Posterior cingulate gyrus (tissue), 11 donors: ENCODE measurements at places on chromosomes 16 and 17.
A peak's percentile ranks its signal among the peaks of the same experiment; 100 is the strongest.

GRCh38 chr16:78929841-78930240 lies 670.7 kb downstream of the MAF start:
- DNase-seq: no peak

DNA sequence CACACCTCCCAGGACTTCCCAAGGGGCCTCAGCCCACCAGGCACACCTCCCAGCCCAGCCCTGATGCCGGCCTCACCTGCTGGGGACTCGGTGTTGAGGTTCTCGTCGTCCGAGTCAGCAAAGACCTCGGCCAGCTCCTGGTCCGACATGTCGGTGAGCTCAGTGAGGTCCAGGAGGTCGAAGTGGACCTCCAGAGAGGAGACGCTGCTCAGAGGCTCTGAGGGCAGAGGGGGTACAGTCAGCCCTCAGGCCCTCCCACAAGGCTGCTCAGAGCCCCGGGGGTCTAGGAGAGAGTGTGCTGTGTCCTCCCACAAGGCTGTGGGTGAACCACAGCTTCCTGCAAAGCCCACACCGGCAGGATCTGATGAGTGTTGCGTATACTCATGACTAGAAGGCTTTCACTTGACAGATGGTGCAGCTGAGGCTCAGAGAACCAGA lies 10.5 kb downstream of the DBNDD1 start:
- no peak for DNase-seq

DNA sequence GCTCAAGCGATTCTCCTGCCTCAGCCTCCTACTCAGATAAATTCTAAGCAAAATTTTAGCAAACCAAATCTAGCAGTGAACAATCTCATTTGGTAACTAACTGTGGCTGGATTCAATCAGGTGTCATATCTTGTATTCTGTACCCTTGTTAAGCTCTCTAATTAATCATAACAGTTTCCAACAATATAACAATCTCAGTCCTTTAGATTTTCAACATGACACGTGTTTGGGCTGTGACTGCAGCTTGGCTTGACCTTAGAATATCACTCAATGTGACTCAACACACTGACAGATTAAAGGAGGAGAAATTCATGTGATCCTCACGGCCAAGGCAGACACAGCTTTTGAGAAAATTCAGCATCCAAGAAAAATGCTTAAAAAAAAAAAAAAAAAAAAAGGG lies 133.6 kb downstream of the BANP start:
- DNase-seq: no peak

GRCh38 chr17:77196251-77196650 lies 55.5 kb downstream of the SEC14L1 start:
- DNase-seq: no peak

- no peak for DNase-seq
Observed at GRCh38 chr16:82728901-82729300, 102.1 kb downstream of the CDH13 start.

DNA sequence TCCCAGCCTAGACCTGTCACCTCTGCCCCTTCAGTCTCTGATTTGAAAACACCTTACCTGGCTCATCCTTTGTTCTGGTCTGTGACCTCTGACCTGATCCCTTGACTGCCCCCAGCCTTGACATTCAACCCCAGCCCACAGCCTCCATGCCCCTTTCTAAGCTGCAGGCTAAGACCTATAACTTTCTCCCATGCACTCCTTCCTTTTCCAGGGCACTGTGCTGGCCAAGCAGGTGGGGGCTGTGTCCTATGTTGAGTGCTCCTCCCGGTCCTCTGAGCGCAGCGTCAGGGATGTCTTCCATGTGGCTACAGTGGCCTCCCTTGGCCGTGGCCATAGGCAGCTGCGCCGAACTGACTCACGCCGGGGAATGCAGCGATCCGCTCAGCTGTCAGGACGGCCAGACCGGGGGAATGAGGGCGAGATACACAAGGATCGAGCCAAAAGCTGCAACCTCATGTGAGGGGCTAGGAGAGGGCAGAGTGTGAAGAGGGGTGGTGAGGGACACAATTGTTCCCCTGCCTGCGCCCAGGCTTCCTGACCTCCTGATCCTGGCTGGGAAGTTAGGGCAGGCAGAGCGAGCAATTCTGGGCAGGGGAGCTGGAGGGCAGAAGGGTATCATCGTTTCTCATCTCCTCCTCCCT lies 3.3 kb downstream of the RND2 start:
- peak; percentile 72 for DNase-seq

DNA sequence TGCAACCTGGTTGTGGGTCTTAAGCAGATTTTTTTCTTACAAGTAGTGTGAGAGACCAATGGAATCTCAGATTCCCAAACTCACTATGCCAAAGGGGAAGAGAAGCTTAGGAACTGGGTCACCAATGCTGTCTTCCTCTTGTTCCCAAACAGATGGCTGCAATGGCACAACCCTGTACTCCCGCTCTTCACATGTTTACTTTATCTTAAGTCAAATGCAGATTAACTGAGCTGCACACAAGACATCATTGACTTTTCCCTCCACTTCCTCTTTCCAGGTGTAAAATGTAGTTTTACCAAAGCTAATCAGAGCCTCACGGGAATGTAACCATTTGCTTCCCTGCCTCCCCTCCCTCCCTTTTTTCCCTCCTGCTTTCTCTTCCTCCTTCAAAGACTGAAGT lies 14.4 kb upstream of the CD300E start:
- no peak for DNase-seq

DNA sequence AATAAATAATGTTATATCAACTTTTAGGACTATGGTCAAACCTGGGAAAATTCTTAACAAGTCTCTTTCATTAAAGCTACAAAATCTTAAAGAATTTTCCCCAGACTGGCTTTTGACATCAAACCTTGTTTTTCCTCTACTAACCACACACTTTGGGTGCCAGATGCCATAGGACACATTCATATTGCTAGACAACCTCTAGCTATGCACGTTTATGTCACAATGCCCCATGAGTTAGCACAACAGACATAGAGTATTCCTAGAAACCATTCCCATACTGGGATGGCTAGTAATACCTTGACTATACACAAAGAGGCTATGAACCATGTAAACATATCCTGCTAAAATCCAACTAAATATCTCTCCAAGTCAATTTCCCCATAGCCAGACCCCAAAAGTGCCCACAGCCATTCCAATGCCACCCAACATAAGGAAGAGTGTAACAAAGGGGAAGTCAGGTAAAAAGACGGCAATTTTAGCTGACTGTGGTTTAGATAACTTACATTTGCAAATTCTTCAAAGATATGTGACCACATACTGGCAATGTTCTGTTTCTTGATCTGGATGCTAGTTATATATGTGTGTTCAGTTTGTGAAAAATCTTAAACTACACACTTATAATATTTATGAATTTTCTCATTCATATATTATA lies 23.4 kb downstream of the SMURF2 start:
- no peak for DNase-seq

GRCh38 chr16:67999985-68000384 lies 701 bp upstream of the DPEP2 start:
- no peak for DNase-seq

DNA sequence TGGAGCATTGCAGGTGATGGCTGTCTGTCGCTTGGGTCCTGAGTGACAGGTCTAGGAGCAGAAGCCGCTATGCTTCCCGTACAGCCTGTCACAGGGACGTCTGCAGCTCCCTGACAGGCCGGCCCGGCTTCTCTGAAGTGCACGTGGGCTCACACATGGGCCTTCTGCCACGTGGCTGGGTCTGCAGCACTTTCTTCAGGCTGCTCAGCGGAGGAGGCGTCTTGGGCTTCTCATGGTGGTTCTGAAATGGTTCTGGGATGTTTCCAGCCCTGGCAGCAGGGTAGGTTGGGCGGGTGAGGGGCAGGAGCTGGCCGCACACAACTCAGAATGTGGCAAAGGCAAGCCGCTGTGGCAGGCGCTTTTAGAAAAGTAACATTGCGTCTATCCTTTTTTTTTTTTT lies 80.3 kb upstream of the ZNF750 start:
- DNase-seq: peak; percentile 40

- no peak for DNase-seq
Observed at GRCh38 chr17:54899201-54899600, 1.5 kb upstream of the TOM1L1 start.
